ENCODE measurements at places on chromosomes 1 and 21.

GRCh38 chr1:226735576-226735975 lies 3.5 kb downstream of the ITPKB start:
- DNase-seq = no peak

DNA sequence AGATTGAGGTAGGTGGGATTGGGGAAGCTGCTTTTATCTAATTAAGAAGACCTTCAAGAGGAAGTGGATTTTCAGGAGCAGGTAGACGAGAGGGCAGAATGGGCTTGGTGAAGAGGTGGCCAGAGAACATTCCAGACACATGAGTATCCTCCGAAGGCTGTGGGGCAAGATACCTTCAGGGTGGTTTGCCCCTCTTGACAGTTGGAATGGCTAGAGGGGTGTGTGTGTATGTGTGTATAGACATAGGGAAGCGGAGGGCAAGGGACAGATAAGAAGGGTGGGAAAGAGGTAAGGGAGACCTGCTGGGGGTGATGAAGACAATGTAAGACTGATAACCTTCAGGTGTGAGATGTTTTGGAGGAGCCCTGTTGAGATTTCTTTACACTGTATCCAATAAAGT lies 46.8 kb upstream of the TSPAN2 start:
- no peak for DNase-seq

- DNase-seq = no peak
Observed at GRCh38 chr21:16124378-16125138, 394.8 kb downstream of the USP25 start.

DNA sequence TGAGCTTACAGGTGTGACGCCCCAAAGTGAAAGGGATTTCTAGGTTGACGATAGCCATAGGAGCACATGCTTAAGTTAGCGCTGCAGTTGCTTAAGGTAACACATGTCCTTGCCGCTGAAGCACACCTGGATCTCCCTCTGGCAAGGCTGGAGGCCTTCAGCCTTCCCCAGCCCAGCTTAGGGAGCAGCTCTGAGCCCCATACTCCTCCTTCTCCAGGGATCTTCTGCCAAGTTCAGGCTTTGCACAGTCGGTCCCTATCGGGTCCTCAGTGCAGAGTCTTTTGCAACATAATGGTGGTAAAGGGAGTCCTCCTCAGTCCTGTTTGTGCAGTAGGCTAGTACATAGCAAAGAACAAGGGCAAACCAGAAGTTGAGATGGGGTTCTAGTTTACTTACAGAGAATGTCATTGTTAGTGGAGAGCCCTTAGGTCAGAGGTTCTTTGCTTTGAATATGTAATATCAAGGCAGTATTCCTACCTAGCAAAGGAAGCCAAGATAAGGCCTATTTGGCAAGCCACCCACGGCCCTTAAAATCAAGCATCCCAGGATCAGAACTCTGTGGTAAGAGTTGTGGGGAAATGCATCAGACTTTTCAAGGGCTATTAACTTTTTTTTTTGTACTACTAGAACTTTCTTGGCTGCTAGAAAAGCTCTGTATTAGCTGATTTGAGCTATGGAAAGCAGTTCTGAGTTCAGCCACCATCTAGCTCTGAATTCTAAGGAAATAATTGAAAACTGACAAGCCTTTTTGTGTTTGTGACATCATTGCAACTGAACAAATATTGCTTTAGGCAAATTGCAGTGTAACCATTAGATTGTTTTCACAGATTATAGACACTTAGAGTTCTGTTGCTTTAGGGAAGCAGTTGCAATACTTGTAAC lies 1.4 kb downstream of the EVA1C start:
- DNase-seq = no peak

DNA sequence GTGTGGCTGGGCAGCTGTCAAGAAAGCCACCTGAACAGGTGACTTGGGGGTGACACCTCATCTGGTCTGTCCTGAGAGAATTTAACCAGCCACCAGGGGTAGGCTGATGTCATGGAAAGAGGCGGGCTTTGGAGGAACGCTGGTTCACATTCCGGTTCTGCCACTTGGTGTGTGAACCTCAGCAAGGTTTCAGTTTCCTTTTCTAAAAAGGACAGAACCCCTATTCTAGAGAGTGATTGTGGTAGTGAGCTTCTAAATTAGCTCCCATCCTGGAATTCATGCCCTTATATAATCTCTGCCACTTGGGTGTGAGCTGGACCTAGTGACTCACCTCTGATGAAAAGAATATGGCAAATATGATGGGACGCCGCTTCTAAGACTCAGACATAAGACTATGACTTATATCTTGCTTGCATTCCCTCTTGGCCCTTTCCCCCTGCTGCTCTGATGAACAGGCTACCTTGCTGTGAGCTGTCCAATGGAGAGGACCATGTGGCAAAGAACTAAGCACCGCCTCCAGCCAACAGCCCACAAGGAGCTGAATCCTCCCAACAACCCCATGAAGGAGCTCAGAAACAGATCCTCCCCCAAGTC lies 332.1 kb downstream of the RRAGC start:
- peak; percentile 83 for DNase-seq

DNA sequence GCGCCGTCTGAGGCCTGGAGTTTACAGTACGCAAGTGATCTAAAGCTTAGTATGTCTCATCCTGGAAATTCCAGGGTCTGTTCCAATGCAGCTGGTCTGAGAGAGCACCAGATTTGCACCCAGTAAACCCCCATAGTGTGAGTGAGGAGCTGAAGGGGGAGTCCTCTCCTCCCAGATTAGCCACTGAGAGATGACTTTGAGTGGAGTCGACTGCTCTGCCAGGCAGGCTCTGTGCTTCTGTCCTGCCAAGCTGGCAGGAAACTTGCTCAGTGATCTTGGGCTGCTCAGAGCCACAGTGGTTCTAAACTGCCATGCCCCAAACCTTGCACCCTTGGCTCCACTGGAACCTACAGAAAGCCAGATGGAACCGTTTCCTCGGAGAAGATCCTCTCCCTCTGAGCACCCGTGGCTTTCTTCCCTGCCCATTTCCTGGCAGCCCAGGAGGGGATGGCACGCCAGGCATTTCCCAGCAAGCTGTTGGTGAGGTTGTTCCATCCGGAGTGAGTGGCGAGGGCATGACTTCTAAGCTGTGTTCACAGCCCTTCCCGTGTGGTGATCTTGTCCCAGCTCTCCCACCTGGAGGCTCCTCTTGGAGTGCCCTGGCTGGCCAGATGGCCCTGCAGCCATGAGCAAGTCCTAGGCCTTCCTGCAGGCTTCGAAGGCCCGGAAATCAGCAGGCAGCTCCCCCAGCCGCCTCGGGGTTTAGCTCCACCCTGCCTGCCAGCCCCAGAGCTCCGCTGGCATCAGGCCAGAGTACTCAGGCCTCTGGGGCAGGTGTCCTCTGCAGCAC lies 125.9 kb upstream of the VAMP3 start:
- no peak for DNase-seq

GRCh38 chr21:15071009-15071408 lies 6.2 kb upstream of the NRIP1 start:
- DNase-seq = no peak

DNA sequence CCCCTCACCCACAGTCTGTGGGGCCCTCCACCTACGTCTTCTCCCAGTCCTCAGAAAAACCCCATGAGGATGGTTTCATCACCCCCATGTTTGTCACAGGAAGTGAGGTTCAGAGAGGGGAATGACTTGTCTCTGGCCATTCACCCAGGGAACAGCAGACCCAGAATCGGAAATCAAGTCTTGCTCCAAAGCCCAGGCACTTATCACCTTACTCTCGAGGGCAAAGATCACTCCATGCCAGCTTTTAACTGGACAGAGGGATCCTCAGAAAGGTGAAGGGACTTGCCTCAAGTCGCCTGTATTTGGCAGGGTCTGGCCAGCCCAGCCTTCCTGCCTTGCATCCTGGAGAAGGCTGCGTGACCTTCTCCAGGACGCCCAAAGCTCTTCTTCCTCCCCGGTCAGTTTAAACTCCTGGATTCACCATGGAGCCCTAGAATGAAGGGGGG lies 57.9 kb upstream of the SSBP3 start:
- DNase-seq = no peak

- no peak for DNase-seq
Observed at GRCh38 chr21:26368591-26369320, 198.2 kb upstream of the APP start.

- DNase-seq = no peak
Observed at GRCh38 chr1:165496501-165496900, 47.3 kb upstream of the LRRC52 start.

DNA sequence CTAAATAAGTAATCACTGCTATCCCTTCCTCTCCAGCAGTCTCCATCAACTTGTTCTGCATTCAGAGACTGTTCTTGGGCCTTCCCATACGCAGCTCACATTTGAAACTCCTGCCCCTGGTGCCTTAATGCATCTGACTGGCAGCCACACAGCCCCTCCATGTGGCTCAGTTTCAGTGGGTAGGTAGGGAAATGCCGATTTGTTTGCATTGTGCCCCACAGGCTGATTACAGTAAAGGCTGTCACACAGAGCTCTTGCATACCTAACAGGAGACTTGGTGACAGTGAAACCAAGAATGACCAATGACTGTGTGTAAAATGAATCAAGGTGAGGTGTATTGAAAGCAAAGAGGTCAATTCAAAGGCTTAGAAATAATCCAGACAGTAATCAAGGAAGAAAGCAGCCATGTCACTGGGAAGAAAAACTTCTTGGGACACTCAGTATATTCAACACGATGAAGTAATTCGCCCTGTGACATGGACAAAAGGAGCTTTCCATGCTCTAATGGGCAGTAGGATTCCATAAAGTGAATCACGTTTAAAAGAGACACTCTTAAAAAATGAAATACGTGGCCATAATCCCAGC lies 12.7 kb upstream of the B3GALNT2 start:
- no peak for DNase-seq

DNA sequence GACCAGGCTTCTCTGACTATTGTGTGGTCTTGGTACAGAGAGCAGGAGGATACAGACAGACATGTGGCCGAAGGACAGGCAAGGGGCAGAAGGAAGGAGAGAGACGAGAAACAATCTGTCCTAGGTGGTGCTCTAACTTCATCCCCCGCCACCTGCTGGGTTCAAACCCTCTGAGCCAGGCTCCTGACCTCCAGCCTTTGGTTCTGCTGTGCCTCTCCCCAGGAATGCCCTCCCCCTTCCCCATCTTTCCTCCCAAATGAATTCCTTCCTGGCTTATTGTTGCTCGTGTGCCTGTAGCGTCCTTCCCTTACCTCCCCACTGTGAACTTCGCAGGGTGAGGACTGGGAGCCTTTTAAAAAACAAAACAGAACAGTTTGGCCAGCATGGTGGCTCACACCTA lies 5.4 kb downstream of the TCEA3 start:
- DNase-seq = no peak

- no peak for DNase-seq
Observed at GRCh38 chr1:199734186-199734585, 293.3 kb upstream of the NR5A2 start.

DNA sequence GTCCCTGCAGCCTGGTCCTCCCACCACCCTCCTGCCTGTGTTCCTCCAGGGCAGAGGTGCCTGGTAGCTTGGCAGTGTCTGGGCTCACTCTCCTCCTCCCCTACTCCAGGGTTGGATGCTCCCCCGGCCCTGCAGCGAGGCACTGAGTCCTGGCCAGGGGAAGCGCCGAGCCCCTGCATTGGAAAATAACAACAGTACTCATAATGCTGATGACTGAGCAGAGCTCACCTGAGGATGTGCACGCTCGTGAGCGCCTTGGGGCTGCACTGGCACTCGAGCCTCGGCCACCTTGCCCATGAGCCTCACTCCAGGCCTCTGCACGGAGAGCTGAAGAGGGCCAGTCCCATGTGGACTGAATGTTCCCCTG lies 6.0 kb upstream of the ACTRT2 start:
- no peak for DNase-seq

GRCh38 chr1:4327142-4327541 lies 327.3 kb upstream of the AJAP1 start:
- DNase-seq = no peak

GRCh38 chr21:14864211-14865021 lies 200.4 kb downstream of the NRIP1 start:
- peak; percentile 48 for DNase-seq

DNA sequence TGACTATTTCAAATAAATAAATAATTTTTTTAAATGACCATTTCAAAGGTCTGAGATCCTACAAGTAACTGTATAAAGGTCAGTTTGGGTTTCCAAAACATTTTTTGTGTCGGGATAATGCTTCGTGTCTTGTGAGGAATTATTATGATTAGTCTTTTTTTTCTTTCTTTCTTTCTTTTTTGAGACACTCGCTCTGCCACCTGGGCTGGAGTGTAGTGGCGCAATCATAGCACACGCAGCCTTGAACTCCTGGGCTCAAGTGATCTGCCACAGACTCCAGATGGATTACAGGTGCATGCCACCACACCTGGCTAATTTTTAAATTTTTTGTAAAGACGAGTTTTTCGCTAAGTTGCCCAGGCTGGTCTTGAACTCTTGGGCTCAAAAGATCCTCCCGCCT lies 1.9 kb upstream of the SDE2 start:
- no peak for DNase-seq

GRCh38 chr1:2229037-2229864 lies 1.1 kb downstream of the SKI start:
- peak; percentile 56 for DNase-seq

Measured in GM10248 (cell line).